Breast epithelium (tissue), 4 donors: ENCODE measurements at places on chromosomes 1 and 21.
A peak's percentile ranks its signal among the peaks of the same experiment; 100 is the strongest.

- no peak for DNase-seq
Measured at GRCh38 chr1:243620096-243620495, 229.9 kb downstream of the AKT3 start.

GRCh38 chr1:208479435-208479834, 235.3 kb upstream of the PLXNA2 start:
- DNase-seq, result no peak

DNA sequence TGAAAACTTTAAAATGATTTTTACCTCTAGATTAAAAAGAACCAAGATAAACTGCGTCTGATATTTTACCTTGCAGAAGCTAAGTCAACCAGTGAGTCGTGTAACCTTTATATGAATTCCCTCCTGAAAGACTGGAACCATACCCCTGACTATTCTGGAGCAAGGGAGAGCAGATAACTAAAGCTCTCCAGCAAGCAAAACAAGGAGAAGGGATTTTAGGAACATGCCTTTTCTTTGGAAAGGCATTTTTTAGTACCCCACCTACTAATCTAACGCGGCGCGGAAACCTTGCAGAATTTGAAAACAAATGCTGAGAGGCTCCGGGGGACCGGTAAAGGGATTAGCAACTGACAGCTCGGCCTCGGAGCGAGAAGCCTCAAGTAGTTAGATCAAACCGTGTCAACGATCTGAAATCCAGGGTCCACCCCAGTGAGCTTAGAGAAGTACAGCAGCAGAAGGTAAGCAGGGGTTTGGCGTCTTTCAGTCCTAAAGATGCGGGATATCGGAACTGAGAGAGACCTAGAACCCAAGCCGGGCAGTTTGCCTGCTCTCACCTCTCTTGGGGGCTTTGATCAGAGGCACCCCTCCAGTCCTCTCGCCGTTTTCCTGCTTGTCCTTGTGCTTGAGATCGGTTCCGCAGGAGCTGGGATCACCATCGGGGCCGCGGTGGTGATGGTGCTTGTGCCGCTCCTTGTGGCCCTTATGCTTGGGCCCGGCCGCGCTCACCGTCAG, 954 bp downstream of the RSBN1 start:
- DNase-seq, result peak; percentile 62

- DNase-seq, result no peak
Measured at GRCh38 chr1:215160351-215160750, 77.8 kb downstream of the KCNK2 start.

- DNase-seq, result no peak
Measured at GRCh38 chr1:28358716-28359115, 10.8 kb upstream of the PHACTR4 start.

GRCh38 chr1:74733604-74734484, 892 bp downstream of the TYW3 start:
- no peak for DNase-seq

- no peak for DNase-seq
Measured at GRCh38 chr1:175034775-175035174, 11.6 kb upstream of the MRPS14 start.

DNA sequence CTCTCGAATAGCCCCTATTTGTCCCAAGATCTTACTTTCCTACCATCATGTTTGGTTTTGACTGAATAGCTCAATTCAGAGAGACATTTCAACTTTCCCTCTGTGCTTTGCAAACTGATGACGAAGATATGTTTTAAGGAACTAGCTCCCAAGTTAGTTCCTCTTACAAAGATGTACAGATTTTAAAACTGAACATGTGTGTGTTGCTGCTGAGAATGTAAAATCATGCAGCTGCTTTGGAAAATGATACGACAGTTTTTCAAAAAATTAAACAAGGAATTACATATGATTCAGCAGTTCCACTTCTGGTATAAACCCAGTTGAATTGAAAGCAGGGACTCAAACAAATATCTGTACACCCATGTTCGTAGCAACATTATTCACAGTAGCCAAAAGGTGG, 33.6 kb downstream of the KIF26B start:
- DNase-seq, result no peak

GRCh38 chr1:94643819-94644218, 102.3 kb upstream of the F3 start:
- DNase-seq, result no peak

- no peak for DNase-seq
Measured at GRCh38 chr1:48203287-48203900, 19.1 kb upstream of the SLC5A9 start.

DNA sequence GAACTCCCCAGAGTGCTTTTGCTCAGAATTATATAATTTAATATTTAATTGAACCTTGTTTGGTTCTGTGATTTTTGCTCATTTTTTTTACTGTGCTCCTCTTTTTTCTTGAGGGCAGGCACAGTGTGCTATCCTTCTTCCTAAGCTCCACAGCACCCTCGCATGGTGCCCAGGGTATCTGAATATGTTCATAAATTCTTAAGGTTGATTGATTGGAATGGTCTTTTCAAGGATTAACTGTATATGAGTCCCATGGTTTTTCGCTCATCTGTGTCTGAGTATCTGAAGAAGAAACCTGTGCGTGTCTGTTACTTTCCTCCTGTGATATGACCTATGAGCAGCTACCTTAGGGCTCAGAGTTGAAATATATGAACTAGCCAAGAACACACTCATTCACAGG, 393.7 kb downstream of the HLX start:
- no peak for DNase-seq

GRCh38 chr1:226535666-226536065, 12.9 kb upstream of the STUM start:
- no peak for DNase-seq

- DNase-seq, result no peak
Measured at GRCh38 chr1:64838486-64838885, 93.6 kb downstream of the RAVER2 start.

DNA sequence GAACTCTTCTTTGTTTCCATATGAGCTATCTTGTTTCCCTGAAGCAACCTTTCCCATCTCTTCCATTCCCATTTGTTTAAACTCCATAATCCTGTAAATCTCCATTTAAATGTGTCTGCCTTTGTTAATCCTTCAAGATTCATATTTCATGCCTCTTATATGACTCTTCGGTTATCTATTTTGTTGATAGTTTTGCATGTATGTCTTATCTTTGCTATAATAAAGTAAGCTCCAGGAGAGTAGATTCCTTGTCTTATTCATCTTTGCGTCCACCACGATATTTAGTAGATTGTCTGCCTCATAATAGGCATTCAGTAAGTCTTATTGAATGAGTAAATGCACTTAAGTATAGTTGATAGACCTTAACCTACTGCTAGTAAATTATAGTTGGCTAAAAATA, 18.4 kb downstream of the CLIC4 start:
- DNase-seq, result no peak

DNA sequence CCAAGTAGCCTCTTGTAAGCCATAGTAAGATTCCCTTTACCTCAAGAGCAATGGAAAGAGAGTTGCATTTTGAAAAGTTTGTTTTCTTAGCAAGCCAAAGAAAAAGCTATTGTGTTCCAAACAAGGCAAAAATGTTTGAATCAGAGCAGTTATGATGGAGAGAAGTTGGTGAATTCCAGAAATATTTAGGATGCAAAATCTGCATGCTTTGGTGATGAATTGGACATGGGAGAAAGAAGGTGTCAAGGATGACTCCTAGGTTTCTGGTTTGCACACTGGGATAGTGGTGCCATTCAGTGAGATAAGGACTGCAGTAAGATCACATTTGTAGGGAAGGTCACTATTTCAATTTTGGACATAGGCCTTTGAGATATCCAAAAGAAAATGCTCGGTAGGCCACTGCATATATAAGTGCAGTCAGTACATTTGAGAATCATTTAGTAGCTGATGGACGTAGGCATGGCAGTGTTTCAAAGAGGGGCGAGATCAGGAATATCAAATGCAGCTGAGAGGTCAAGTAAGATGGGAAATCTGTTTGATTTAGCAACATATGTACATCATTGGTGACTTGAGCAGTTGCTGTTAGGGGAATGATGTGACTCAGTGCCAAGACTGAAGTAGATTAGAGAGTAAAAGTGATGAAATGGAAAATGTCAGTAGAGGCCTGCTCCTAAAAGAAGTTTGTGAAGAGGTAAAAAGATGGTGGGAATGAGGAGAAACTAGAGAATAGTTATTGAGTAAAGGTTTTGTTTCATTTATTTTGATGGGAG, 33.9 kb upstream of the GPR25 start:
- DNase-seq, result no peak

GRCh38 chr1:33517596-33518250, 45.3 kb downstream of the ZSCAN20 start:
- no peak for DNase-seq

DNA sequence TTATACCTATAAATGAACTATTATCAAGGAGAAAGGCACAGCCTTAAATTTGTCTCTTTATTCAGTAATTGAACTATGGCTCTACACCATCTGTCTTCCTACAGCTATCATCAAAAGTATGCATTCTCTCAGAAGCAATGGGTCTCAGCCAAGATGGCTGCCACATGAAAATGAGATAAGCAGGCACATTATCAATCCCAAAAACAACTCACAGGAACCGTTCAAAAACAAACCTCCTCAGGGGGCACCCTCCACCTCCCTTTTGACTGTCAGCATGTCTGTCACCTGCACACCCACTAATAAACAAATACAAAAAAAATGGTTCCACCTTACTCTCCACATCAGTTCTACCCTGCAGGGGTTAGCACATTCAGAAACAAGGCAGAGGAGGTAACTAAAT, 23.6 kb downstream of the KIAA0319L start:
- no peak for DNase-seq

DNA sequence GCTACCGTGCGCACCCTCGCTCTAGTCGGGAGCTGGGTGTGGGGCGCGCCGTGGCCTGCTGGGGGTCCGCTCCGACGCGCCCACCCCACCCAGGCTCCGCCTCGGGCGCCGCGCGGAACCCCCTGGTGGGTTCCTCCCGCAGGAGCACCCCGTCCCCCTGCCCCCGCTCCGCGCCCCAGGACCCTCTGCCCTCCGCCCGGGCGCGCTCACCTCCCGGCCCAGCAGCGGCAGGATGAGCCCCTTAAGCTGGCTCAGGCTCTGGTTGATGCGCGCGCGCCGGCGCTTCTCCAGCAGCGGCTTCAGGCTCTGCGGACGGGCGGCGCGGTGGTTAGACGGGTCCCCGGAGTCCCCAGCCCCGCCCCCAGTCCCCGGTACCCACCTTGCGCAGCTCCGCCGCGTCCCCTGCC, 319 bp downstream of the HES2 start:
- no peak for DNase-seq

DNA sequence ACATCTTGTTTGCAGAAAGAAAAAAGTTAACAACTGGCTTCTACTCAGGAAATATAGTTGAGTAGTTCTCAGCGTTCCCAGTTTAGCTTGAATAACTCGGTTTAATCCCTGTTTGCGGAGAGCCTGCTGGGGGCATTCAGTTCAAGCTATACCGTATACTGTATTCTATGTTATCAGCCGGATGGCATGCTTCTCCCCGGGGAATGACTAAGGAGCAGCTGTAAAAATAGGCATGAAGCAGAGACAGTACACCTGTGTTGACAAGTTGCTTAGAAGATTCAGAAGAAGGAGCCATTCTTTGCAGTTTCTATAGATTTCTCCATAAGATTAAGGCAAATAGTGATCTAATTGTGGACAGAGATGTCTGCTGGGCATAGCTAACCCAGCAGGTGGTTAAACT, 267.8 kb upstream of the NCAM2 start:
- no peak for DNase-seq

DNA sequence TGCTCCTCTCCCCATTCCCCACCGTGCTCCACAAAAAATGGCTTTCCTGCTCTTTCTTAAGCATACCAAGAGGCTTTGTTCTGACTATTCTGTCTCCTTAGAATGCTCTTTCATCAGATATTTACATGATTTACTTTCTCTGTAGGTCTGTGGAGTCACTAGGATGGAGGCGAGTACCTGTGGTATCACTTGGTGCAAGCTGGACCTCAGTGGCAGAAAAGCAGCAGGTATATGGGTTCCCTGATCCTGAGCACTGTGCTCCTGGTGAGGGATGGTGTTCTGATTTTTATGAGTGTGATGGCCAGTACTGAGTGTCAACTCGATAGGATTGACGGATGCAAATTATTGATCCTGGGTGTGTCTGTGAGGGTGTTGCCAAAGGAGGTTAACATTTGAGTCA, 10.0 kb downstream of the C1orf87 start:
- DNase-seq, result no peak

DNA sequence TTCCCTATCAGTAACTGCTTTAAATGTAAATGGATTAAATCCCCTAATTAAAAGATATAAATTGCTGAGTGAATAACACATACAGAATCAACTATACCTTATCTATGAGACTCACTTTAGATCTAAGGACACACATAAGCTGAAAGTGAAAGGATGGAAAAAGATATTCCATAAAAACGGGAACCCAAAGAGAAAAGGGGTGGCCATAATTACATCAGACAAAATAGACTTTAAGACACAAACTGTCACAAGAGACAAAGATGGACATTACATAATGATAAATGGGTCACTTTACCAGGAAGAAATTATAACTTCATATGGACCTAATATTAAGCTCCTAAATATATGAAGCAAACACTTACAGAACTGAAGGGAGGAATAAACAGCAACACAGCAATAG, 59.2 kb downstream of the SLC25A24 start:
- no peak for DNase-seq

- no peak for DNase-seq
Measured at GRCh38 chr1:156845055-156845952, 13.6 kb downstream of the INSRR start.

- DNase-seq, result no peak
Measured at GRCh38 chr1:28173151-28173979, 3.1 kb downstream of the PTAFR start.

GRCh38 chr1:44617703-44618029, 56.6 kb downstream of the TMEM53 start:
- no peak for DNase-seq

DNA sequence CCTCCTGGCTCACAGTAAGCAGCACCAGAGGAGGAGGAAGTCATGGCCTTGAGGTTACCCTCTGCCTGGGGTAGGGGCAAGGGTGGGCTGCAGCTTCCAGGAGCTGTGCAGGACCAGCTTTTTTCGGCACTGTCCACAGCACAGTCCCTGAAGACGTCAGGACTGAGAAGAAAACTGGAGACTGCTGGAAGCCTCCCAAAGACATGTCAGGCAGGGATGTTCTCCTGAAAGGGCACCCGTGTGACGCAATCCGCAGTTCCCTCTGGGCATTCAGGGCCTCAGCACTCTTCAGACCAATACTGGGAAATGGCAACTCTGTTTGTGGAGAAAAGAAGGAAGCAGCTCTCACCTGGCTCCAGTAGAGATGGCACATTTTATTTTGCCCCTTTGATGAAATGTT, 64.8 kb upstream of the TENT5C start:
- DNase-seq, result peak; percentile 85

DNA sequence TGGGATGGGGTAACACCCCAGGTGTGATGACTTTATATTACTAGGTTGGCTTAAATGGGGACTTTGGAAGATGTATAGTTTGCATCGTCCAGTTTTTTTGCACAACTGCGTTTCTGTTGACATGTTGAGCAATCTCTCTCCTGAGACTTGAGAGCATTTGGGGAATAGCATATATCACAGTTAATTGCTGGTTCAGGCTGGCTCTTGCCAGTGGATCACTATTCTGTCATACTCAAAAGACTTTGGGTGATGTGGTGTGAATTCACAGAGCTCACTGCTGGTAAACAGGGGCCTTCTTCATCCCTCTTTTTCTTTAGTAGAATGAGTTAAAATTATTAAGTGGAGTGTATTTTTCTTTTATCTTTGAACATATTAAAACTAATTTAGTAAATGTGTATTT, 44.3 kb downstream of the LHX9 start:
- no peak for DNase-seq

- no peak for DNase-seq
Measured at GRCh38 chr1:47477595-47478080, 39.8 kb downstream of the FOXD2 start.

- DNase-seq, result no peak
Measured at GRCh38 chr1:161733526-161733925, 12.2 kb downstream of the FCRLB start.

- DNase-seq, result no peak
Measured at GRCh38 chr1:175848329-175848728, 104.9 kb upstream of the TNR start.
